ENCODE measurements at places on chromosomes 16 and 17. TPM values are rescaled to one million over a fixed set of nuclear protein-coding genes. Genes with fewer than 3 reads are reported as not detected.

The CDH16 gene
- 317 TPM for polyA plus RNA-seq

The HOXB1 gene
- 0.83 TPM for polyA plus RNA-seq

The FBXL19 gene
- polyA plus RNA-seq, result 32.2 TPM

- no peak for DNase-seq
These were observed 1.7 kb upstream of the PGAP6 start for GRCh38 chr16:383326-384051.

Measured in renal pelvis (tissue), 12 donors.